B cell (primary cell): ENCODE measurements at places on chromosomes 12 and 14. TPM values are rescaled to one million over a fixed set of nuclear protein-coding genes. Genes with fewer than 3 reads are reported as not detected.

CYP46A1 gene
- polyA plus RNA-seq: 0.16 and 0.28 TPM in 2 replicates

POLE gene
- 32.0 and 35.8 TPM in 2 replicates for polyA plus RNA-seq

SSTR1 gene
- not detected in 2 replicates for polyA plus RNA-seq

FITM1 gene
- 3.3 and 4.6 TPM in 2 replicates for polyA plus RNA-seq

RAPGEF3 gene
- polyA plus RNA-seq: 1.7 and 1.8 TPM in 2 replicates

ACIN1 gene
- polyA plus RNA-seq: 178 and 228 TPM in 2 replicates

SLC2A14 gene
- 2.5 and 8.5 TPM in 2 replicates for polyA plus RNA-seq

BDKRB2 gene
- 0.03 TPM in 1 of 2 replicates, not detected in the other for polyA plus RNA-seq

HNRNPC gene
- 358 and 518 TPM in 2 replicates for polyA plus RNA-seq

GPR84 gene
- polyA plus RNA-seq: 0.16 and 0.46 TPM in 2 replicates

HEBP1 gene
- polyA plus RNA-seq: 5.6 and 6.0 TPM in 2 replicates

RDH11 gene
- polyA plus RNA-seq: 35.2 and 37.0 TPM in 2 replicates

RAD51AP1 gene
- polyA plus RNA-seq: 3.5 and 4.5 TPM in 2 replicates

B4GALNT1 gene
- polyA plus RNA-seq: 0.04 and 0.12 TPM in 2 replicates

PAX9 gene
- not detected in 2 replicates for polyA plus RNA-seq

MIPOL1 gene
- polyA plus RNA-seq: not detected in 2 replicates

OR6J1 gene
- polyA plus RNA-seq: not detected in 2 replicates

GPRC5D gene
- 6.4 and 7.7 TPM in 2 replicates for polyA plus RNA-seq

LRIG3 gene
- polyA plus RNA-seq: 0.03 and 0.13 TPM in 2 replicates

LMO3 gene
- polyA plus RNA-seq: not detected in 2 replicates

VASH1 gene
- polyA plus RNA-seq: 0.60 and 6.3 TPM in 2 replicates

TAS2R31 gene
- 0.63 and 0.86 TPM in 2 replicates for polyA plus RNA-seq

NCAPD2 gene
- polyA plus RNA-seq: 18.4 and 19.9 TPM in 2 replicates

SLC17A8 gene
- not detected in 2 replicates for polyA plus RNA-seq

SLC7A7 gene
- polyA plus RNA-seq: 18.7 and 33.4 TPM in 2 replicates

KCNK10 gene
- not detected in 2 replicates for polyA plus RNA-seq

RBM25 gene
- 20.2 and 47.9 TPM in 2 replicates for polyA plus RNA-seq

FGD6 gene
- polyA plus RNA-seq: 0.71 and 1.2 TPM in 2 replicates

IL22 gene
- not detected in 2 replicates for polyA plus RNA-seq

TAS2R8 gene
- 0.20 TPM in 1 of 2 replicates, not detected in the other for polyA plus RNA-seq

TMEM63C gene
- 0.59 and 0.63 TPM in 2 replicates for polyA plus RNA-seq

LRP1-AS gene
- polyA plus RNA-seq: not detected in 2 replicates

NRL gene
- polyA plus RNA-seq: 4.8 and 7.0 TPM in 2 replicates

HHIPL1 gene
- not detected in 2 replicates for polyA plus RNA-seq

KRT74 gene
- polyA plus RNA-seq: not detected in 2 replicates

CACNA1C gene
- 0.01 and 0.03 TPM in 2 replicates for polyA plus RNA-seq

TAS2R10 gene
- polyA plus RNA-seq: not detected in 2 replicates

ARHGEF40 gene
- polyA plus RNA-seq: 0.53 and 1.0 TPM in 2 replicates

RERG gene
- polyA plus RNA-seq: not detected in 2 replicates

AQP6 gene
- polyA plus RNA-seq: not detected in 2 replicates

PZP gene
- not detected in 2 replicates for polyA plus RNA-seq

DPF3 gene
- 10.2 and 13.4 TPM in 2 replicates for polyA plus RNA-seq
